Gastrocnemius medialis (tissue), 4 donors: ENCODE measurements at places on chromosomes 4 and X.

GRCh38 chrX:114332766-114333165 is 251.1 kb upstream of the HTR2C start:
- no peak for DNase-seq

DNA sequence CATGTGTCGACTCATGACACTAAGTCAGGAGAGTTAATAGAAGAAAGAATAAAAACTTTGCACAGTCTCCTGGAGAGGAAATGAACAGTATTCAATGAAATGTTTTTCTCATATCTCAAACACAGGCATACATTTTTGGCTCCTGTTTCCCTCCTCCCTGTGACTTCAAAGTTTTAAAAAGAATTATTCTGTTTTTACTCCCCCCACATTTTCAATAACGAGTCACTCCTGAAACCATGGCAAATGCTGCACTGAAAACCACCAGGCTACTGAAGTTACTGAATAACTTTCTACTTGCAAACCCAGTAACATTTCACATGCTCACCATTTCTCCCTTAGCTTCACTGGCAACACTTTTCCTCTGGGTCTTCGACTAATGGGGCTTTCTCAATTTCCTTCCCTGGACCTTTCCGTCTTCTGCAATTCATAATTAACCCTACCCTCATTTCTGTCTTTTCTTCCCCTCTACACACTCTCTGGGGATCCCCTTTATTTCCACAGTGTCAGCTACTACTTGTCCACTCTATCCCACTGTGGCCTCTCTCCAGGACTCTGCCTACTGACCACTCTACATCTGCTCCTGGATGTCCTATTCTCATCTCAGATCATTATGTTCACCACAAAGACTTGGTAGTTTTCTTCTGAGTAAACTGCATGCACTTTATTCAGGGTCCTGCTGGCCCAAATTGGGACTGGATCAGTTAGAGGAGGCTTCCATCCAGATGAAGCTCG is 225.8 kb upstream of the ETNPPL start:
- DNase-seq = no peak

- DNase-seq = no peak
Measured at GRCh38 chr4:108080747-108081146, 88.0 kb downstream of the LEF1 start.

GRCh38 chr4:35710343-35710742 is 534.0 kb downstream of the ARAP2 start:
- DNase-seq = no peak

- DNase-seq = no peak
Measured at GRCh38 chr4:185222598-185222997, 13.2 kb downstream of the SNX25 start.

GRCh38 chrX:110294087-110294486 is 23.8 kb downstream of the AMMECR1 start:
- DNase-seq = no peak

DNA sequence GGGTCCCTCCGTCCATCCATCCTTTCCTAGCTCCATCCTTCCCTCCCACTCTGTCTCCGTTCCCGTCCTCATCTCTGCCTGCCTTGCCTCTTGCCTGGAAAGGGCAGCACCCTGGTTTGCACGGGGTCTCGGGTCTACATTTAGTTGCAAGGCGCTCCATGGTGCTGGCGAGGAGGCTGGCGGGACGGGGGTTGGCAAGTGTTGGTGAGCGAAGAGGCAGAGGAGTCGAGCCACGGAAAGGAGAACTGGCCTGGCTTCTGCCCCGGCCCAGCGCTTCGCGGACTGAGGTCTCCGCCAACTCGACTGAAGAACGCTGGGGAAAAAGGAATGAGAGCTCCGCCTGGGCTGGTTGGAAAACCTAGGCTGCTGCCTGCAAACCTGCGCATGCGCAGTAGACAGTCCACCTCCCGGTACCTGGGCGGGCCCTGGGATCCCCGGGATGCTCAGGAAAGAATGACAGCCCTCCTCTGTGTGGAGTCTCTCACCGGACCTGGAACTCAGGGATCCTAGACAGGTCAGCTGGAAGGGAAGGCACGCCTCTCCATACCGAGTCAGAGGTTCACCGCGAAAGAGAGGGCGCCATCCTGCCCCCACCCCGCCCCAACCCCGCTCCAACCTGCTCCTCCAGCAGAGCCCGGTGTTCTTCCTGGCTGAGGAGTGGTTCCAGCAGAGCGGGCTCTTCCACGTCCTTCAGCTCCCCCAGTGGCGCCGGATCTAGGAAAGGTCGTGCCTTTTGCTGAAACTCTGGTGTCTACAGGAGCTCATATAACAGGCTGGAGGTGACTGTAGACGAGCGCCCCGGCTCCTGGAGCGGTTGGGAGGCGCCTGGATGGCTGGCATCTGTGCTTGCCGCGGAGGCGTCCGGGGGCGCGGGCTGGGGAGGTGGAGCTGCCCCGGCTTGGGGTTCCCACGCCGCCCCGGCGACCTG is 6.0 kb downstream of the FRG2 start:
- no peak for DNase-seq

- no peak for DNase-seq
Measured at GRCh38 chr4:84948056-84948455, 18.4 kb downstream of the WDFY3 start.

- DNase-seq = no peak
Measured at GRCh38 chr4:77006753-77007353, 57.3 kb downstream of the SEPTIN11 start.

DNA sequence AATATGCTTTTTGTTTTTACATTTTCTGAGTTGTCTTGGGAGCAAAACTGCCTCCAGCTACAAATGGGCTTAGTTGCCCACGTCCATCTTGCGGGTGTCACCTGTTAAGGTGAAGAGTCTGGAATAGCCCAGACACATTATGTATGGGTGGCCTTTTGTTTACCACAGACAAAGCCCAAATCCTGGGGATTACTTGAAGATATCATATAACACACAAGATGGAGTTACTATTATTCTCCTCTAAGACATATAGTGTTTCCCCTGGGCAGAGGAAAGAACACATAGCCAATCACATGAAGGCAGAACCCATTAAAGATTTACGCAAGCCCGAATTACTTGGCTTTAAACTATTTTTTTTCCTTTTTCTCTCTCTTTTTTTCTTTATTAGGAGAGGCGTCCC is 625.6 kb upstream of the FAM241A start:
- DNase-seq = no peak

- no peak for DNase-seq
Measured at GRCh38 chr4:18973296-18973695, 951.7 kb upstream of the LCORL start.
